Fibroblast of skin of right quadriceps (primary cell): ENCODE measurements at places on chromosomes 12 and 14.

DNA sequence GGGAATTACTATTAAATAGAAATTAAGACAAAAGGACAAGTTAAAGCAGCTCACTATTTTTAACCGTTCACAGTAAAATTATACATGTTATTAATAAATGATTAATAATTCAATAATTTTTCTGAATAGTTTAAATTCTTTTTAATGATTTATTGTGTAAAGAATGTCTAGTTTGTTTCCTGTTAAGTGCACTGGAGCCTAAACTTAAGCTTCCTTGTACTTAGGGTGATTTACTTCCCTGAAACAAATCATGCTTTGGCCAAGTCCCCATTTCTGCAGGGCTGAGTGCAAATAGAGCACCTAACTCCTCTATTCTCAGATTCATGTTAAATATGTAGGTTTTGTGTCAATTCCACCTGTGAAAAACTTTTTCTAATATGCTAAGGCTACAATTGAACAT lies 188.9 kb upstream of the PDZRN4 start:
- DNase-seq, result peak; percentile 2

GRCh38 chr12:80162177-80162576 lies 62.8 kb downstream of the OTOGL start:
- no peak for DNase-seq

- DNase-seq, result no peak
These were observed 20.2 kb downstream of the VRTN start for GRCh38 chr14:74368441-74368840.

GRCh38 chr12:117311-117710 lies 50.7 kb downstream of the IQSEC3 start:
- no peak for DNase-seq

DNA sequence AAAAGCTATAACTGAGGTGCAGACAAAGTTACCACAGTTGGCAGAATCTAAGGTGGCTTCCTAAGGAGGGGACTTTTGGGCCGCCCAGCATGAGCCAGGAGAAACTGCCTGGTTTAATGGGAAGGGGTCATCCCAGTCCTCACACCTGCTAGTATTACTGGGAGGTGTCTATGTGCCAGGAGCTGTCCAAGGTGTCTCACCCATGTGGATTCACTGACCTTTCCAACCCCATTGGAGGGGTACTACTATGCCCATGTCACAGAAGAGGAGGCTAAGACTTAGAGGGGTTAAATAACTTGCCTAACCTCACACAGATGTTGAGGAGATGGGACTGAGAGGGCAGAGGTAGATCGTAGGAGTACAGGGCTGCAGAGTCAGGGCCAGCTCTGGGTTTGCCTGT lies 10.2 kb downstream of the ABCB9 start:
- no peak for DNase-seq

GRCh38 chr14:29166507-29166906 lies 399.9 kb downstream of the FOXG1 start:
- no peak for DNase-seq

- DNase-seq, result no peak
These were observed 870 bp downstream of the BMAL2 start for GRCh38 chr12:27333403-27334009.

DNA sequence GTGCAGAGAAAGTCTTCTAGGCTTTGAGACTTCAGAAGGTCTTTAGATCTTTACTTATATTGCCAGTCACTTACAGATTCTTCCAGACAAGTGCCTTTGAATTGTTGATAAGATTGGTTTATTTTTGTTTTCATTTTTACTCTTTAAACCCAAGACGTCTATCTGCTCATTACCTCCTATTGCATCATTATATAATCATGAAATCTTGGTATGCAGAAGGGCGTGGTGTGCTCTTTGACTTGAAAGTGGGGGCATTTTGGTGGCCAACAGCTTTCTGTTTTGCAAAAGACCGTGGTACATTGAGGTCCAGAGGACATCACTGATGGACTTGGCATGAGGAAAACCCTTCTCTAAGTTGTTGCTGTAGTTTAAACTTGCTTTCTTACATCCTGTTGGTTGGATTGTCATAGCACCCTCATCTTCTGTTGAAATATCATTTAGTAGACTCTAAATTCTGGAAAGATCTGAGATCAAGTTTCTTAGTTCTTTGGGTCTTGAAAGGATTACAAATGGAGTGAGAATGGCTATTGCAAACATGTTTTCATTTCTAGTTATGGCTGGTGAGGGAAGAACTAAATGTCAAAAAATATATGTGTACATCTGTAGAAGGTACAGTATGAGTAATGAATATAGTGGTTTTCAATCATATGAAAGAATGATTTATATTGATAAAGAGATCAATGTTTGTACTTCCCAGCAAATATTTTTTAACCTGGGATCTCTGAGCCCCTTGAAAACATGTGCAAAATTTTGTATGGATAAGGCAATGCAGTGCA lies 441.8 kb downstream of the NRXN3 start:
- no peak for DNase-seq

- DNase-seq, result no peak
These were observed 268.9 kb downstream of the ETNK1 start for GRCh38 chr12:22893878-22894277.

DNA sequence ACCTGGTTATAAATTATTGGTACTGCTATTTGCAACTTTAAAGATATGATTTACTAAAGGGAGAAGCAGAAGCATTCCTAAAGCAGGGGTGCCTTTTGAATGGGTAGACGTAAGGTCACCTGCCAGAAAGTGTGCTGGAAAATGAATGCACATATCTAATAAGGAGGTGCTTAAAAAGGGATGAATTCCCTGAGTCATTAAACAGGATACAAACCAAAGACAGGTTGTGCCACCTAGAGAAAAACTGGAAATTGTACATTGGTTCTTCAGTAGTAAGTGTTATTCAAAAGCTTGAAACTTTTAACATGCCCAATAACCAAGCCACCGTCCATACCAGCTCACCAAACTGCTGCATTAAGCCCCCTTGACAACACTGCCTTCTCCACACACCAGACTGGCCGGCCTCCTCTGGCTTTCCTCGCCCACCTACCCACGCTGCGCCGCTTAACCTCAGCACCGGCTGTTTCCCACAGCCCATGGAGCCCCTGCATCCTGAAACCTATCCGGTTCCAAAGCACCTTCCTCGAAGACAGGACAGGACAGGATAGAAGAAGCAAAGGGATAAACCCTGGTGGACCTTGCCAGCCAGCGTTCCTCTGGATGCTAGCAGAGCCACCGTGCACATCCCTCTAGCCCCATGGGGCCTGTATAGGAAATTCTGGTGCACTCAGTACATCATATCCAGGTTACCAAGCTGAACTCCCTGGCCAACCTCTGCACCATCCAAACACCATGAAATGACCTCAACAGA lies 201.5 kb upstream of the CAND1 start:
- no peak for DNase-seq

DNA sequence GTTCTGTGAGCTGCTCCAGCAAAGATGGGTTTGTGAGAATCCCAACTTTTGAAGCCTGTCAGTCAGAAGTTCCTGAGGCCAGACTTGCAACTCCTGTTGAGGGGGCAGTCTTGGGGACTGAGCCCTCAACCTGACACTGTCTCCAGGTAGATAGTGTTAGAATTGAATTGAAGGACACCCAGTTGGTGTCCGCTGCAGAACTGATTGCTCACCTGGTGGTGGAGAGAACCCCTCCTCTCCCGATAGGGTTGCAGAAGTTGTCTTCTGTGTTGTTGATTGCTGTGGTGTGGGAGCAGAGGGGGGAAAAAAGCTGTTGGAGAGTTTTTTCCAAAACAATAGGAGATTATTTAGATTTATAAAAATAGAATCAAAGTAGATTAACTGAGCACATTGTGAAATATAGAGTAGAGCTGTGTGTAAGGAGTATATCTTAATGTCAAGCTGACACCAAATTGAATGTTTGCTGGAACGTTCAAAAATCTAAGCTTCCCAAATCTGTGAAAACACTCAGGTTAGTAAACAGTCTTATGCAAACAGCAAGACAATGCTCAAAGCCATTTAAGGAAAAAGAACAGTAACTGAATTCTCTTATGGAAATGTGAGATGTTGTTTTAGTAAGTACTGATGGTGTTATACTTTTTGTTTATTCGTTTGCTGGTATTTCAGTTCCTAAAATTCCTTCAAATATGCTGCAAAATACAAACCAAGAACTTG lies 18.6 kb downstream of the HIF1A start:
- DNase-seq, result no peak

- DNase-seq, result peak; percentile 97
These were observed at the start of gene RBM19 for GRCh38 chr12:113965951-113966797. Gene RBM19 (minus strand): TSS chr12:113966325. CDS start chr12:113966227, 98 bp downstream.

DNA sequence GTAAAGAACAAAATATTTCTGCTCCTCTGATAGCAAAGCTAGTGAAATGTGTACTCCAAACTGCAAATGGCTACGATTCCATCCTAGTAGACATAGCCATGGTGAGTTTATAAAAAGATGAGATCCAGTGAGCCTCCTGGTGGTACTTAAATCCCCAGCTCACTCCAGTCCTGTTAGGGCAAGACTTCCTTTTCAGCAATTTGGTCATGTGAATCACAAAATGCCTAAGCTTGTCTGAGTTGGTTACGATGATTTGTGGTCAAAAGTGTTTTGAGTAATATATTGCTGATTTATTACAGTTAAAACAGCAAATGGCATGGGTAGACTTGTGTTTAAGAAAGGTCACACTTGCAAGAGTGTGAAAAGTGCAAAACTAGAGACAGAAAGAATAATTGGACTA lies 102.7 kb upstream of the NAV3 start:
- DNase-seq, result peak; percentile 31
